NCI-H1694 treated with DMSO at 0.1 percent for 48 hours (cell line): ENCODE measurements at places on chromosomes 1 and 21.

DNA sequence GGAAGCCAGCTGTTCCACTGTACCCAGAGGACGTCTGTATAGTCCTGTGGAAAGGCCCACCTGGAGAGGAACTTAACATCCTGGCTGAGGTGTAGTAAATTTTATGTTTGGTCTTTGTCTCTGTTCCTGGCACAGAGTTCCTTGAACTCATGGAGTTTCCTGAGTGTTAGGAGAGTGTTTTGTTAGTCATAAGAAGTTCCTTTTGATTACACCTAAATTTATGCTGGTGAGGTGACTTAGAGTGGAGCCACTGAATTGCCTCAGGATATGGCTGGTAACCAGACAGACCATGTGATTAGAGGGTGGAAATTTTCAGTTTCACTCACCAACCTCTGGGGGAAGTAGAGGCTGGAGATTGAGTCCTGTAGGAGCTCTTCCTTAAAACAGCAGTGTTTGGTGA is 57.9 kb downstream of the RASAL2 start:
- DNase-seq = no peak

GRCh38 chr1:34597877-34598514 is 156.9 kb upstream of the GJB5 start:
- DNase-seq = peak; percentile 34

- peak; percentile 48 for DNase-seq
Measured at GRCh38 chr1:171754353-171754705, 12.5 kb upstream of the VAMP4 start.

GRCh38 chr1:231678011-231678432 is 51.4 kb downstream of the DISC1 start:
- DNase-seq = no peak

DNA sequence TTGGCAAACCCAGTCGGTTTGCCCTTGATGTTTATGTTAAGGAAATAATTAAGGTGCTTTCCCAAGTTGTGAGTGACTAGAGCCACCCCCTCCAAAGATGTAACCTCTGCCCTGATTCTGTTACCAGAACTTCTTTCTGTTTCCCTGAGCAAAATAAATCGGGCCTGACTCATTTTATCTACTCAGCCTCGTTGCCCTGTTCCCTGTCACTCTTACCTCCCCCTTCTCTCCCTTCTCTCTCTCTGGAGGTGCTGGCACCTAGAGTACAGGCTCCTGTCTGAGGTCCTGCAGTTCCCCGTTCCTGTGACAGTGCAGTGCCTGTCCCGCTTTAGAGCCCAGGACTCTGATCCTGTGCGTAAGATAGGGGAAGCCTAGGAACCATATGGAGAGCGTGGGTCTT is 35.4 kb downstream of the CXADR start:
- no peak for DNase-seq

GRCh38 chr1:38287547-38287946 is 241.0 kb upstream of the POU3F1 start:
- no peak for DNase-seq

- no peak for DNase-seq
Measured at GRCh38 chr21:45039317-45040156, 34.8 kb upstream of the ADARB1 start.

DNA sequence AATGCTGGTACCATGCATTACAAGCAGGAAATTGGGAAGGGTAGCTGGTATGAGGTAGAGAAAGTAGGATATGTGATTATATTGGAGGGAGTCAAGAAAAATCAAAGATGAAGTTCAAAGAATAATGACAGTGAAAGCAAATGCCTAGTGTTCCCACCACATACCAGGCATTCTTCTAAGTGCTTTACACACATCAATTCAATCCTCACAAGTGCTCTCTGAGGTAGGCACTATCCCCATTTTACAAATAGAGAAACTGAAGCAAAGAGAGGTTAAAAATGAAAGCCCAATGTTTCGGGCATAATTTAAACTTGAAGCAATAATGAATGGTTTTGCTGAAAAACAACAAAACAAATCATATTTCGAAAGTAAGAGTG is 40.1 kb upstream of the MCOLN3 start:
- no peak for DNase-seq

- DNase-seq = no peak
Measured at GRCh38 chr1:213669964-213670691, 317.6 kb upstream of the PROX1 start.

GRCh38 chr1:16978567-16979474 is 1.6 kb downstream of the MFAP2 start:
- no peak for DNase-seq

GRCh38 chr1:4172644-4173599 is 272.9 kb upstream of the C1orf174 start:
- peak; percentile 76 for DNase-seq

- DNase-seq = no peak
Measured at GRCh38 chr1:154151311-154151710, 3.6 kb downstream of the NUP210L start.

- DNase-seq = no peak
Measured at GRCh38 chr1:111366256-111366655, 61.3 kb downstream of the OVGP1 start.

DNA sequence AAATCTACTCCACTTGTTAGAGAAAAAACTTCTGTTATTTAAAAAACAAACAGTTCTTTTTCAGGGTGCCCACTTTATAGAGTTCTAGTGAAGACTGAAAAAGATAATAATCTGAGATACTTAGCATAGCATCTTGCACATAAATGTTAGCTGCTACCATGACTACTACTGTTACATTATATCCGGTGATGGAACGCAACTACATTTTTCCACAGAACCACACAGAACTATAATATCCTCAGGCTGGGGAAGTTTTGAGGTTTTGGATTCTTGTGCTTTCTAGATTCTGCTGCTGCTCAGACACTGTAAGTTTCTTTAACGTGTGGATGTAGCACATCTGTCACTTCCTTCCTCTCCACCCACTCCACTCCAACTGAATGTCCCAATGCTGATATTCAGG is 110.3 kb downstream of the PTPN14 start:
- DNase-seq = no peak

- no peak for DNase-seq
Measured at GRCh38 chr21:43268086-43268803, 99.4 kb downstream of the CRYAA start.

DNA sequence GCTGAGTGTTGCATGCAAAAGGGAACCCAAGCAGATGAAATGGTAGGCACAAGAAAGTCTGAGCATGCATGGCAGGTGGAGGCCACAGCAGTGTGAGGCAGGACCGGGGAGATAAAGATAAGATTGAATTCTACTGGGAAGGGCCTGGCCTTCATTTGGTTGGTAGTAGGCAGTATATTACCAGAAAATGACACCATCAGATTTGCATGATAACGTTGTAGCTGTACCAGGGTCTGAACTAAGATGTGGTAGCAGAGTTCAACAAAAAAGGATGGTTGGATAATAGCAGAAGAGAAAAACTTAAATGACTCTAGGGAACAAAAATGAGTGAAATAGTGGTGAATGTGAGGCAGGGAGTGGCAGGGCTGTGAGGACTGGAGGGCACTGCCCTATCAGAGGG is 75.6 kb upstream of the DNAJC6 start:
- no peak for DNase-seq

DNA sequence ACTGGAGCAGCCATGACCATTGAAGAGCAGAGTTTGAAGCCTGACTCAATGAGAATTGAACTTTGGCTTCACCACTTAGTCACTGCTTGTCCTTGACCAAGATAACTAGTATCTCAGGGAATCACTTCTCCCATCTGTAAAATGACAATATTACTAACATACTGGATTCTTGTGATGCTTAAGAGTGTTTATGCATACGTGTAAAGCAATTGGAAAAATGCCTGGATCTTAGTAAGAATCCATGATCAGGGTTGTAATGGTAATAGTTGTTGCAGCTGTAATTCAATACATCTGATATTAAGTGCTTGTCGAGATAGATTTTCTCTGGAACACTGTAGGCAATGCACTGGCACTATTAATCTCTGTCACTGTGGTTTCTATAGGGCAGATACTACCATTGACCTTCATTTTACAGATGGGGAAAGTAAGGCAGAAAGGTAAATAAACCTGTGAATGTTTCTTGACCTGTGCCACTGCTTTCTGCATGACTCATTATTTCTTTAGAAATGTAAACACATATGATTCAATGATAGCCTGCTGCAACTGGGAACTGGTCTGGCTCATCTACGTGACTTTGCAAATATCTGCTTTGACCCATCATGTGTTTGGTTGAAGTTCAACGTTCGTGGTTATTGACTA is 662.5 kb downstream of the PLA2G4A start:
- DNase-seq = no peak

- no peak for DNase-seq
Measured at GRCh38 chr1:200963076-200963475, 60.4 kb downstream of the KIF21B start.

GRCh38 chr1:18166929-18167328 is 59.3 kb downstream of the IGSF21 start:
- no peak for DNase-seq

DNA sequence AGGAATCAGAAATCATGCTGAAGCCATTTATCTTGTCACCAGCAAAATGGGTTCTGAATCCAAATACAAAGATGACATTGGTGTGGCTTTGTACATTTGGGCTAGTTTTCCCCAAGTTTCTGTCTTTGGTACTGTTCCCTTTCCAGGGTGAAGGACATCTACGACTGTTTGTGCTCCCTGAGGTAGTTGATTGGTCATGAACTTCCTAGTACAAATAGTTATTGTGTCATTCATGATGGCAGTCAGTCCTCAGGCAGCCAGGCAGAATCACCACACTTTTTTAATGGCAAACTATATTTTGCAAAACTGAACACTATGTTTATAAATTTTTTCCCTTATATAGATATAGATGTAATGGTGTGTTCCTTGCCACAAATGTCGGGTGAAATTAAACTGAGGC is 46.0 kb downstream of the CEP350 start:
- no peak for DNase-seq

- no peak for DNase-seq
Measured at GRCh38 chr1:193697115-193697762, 510.8 kb upstream of the B3GALT2 start.

DNA sequence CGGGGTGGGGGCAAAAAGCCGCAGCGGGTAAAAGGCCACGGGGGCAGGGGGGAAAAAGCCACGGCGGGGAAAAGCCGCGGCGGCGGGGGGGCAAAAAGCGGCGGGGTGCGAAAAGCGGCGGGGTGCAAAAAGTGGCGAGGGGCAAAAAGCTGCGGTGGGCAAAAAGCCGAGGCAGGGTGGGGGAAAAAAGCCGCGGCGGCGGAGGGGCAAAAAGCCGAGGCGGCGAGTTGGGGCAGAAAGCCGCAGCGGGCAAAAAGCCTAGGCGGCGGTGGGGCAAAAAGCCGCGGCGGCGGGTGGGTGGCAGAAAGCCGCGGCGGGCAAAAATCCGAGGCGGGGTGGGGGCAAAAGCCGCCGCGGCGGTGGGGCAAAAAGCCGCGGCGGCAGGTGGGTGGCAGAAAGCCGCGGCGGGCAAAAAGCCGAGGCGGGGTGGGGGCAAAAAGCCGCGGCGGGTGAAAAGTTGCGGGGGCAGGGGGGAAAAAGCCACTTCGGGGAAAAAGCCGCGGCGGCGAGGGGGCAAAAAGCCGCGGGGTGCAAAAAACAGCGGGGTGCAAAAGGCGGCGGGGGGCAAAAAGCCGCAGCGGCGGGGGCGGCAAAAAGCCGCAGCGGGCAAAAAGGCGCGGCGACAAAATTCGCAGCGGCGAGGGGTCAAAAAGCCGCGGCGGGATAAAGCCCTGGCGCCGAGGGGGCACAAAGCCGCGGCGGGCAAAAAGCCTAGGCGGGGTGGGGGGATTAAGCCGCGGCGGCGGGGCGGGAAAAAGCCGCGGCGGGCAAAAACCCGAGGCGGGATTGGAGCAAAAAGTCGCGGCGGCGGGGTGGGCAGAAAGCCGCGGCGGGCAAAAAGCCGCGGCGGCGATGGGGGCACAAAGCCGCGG is 3901.2 kb downstream of the SRGAP2C start:
- DNase-seq = no peak

DNA sequence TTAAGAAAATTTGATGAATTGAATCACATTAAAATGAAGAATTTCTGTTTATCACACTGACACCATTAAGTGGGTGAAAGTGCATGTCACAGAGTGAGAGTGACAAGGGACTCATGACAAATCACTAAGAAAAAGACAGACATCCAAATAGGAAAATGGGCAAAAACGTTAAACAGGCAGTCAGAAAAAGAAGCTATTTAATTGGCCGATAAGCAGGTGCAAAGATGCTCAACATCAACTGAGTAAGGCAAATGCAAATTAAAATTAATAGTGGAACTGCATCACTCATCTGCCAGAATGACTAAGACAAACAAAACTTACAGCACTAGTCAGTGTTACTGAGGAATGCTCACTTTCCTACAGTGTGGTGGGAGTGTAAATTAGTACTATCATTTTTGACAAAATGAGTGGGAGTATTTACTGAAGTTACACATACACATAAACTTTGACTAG is 39.2 kb upstream of the RUNX1 start:
- no peak for DNase-seq

GRCh38 chr21:36038701-36039497 is 21.4 kb downstream of the SETD4 start:
- DNase-seq = no peak

- DNase-seq = no peak
Measured at GRCh38 chr21:46117586-46118315, 19.8 kb downstream of the COL6A2 start.

DNA sequence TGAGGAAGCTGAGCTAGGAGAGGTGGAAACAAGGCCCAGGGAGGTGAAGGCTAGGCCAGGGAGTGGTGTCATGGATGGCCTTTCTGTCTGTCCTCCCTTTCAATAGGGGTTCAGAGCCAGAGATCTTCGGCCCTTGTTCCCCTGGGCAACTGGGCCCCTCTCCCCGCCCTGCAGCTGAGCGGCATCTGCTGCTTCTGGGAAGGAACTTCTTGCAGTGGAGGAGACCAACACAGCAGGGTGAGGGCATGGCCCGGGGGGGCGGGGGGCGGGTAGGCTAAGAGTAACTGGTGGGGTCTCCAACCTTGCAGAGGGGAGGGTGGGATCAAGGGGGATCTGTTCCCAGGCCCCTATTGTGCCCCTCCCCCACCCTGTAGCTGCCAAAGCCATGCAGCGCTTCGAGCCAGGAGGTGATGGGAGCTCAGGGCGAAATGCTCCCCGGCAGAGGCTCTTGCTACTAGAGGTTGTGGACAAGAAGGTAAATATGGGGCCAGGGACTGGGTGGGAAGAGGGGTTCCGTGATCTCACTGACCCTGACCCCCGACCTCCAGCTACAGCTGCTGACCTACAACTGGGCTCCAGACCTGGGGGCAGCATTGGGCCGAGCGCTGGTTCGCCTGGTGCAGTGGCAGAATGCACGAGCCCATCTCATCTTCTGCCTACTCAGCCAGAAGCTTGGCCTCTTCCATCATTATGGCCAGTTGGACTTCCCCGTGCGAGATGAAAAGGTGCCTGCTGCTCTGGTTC is 11.7 kb downstream of the HYI start:
- no peak for DNase-seq
